ENCODE measurements at places on chromosomes 6 and 20.

- DNase-seq, result no peak
These were observed 290.9 kb upstream of the TSHZ2 start for GRCh38 chr20:52681288-52681687.

- DNase-seq, result no peak
These were observed 2.3 kb upstream of the TOMM34 start for GRCh38 chr20:44962483-44962882.

DNA sequence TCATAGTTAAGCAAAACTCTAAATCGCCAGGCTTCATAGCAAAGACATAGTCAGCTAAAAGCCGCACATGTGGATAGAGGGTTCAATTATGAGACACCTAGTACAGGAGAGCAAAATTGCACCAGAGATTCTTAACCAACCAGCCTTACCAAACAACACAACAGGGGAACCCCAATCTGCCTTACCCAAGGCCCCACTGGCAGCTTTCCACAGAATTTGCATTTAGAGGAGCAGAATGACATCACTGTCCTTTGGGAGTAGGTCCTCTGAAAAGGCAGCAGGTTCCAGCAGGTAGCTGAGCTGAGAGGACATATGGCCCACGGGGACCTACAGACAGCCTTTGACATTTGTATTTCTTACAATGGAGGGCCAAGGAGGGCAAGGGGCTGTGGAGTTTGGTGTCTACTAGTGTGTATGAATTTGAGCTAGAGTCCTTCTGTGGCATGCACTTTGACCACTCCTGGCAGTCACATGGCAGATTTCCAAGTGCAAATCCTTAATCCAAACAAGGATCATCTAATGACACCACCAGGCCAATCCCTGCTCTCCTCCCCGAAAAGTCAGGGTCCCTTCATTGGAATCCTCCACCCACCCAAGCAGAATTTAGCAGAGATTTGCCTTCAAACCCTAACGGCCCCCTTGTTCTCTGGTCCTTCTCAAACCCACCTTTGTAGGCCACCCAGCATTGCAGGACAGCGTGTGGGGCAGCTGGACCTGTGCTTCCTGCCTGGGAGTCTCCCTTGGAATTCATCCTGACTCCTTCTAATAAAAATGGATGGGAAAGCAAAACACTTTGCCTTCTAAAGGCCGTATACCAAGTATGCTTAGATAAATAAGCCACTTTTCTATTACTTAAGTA, 171.2 kb upstream of the SUPT3H start:
- no peak for DNase-seq

- no peak for DNase-seq
These were observed 45.1 kb downstream of the BCAS1 start for GRCh38 chr20:54025251-54025771.

- no peak for DNase-seq
These were observed 482.9 kb downstream of the GRIK2 start for GRCh38 chr6:101876431-101876830.

- no peak for DNase-seq
These were observed 128.6 kb downstream of the SOD2 start for GRCh38 chr6:159564456-159564855.

GRCh38 chr20:59785986-59786795, 147.2 kb downstream of the SYCP2 start:
- DNase-seq, result no peak

GRCh38 chr6:39493174-39493573, 170.7 kb upstream of the KCNK16 start:
- DNase-seq, result no peak

GRCh38 chr6:96834070-96834469, 3.2 kb downstream of the GPR63 start:
- DNase-seq, result no peak

DNA sequence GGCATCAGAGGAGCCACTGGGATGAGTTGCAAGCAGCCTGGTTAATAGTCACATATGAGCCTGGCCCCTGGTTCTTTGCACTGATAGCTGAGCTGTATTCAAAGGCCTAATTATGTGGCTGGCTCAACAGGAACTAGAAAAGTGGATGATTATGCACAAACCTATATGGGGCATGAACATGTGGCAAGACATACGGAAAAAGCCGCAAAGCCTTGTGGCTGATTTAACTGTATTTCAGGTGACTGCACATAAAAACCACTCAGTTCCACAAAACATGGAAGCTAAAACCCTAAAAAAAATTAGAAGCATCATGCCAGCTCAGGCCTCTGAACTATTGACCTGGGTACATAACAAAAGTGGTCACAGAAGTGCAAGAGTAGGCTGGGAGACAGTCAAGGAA, 13.0 kb upstream of the MUC22 start:
- no peak for DNase-seq

DNA sequence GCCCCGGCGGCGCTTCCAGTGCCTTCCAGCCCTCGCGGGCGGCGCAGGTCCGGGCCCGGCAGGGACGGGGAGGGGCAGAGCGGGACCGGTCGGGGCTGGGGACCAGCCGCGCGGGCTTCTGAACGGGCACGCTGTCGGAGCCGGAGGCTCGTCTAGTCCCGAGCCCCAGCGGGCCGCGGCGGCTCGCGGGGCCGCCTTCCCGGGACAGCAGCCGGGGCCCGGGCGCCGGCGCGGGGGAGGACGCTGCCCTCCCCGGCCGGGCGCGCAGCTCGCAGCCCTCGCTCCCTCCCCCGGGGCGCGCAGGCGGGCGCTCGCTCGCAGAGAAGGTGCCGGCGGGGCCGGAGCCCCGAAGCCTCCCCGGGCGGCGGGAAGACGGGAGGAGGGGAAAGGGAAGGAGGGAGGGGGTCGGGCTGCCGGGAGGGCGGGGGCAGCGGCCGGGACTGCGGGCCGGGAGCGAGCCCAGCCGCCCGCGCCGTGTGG, 696 bp upstream of the SIRPA start:
- DNase-seq, result no peak

- no peak for DNase-seq
These were observed 232.9 kb upstream of the SASH1 start for GRCh38 chr6:148109732-148110131.

- no peak for DNase-seq
These were observed 5.7 kb downstream of the QKI start for GRCh38 chr6:163420289-163420614.

DNA sequence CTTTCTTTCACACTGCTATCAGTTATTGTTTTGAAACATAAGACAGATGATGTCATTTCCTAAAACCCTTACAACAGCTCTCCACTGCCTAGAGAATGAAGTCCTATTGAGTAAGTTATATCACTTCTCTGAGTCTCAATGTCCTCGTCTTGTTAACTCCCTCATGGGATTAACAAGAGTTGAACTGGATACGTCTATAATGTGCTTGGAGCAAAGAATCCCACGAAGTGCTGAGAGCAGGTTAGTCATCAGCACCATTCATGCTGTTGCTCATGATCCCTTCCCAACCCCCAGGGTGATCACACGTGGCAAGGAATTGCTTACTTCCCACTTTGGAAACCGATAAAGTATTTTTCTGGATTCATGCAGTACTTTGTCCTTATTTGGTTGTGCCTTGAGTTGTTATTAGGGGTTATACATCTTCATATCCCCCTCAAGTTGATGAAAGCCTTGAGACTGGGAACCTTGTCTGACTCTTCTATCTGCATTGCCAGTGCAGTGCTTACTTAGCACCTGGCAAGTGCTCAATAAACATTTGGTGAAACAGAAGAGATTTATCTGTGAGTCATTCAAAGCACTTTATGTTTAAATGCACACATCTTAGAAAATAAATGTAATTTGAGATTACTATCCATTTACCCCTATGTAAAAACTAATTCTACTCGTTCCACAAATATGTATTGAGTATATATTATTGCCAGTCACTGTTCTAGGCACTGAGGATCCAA, 487.5 kb downstream of the EPM2A start:
- DNase-seq, result no peak

GRCh38 chr6:19525673-19526072, 311.5 kb upstream of the ID4 start:
- no peak for DNase-seq

DNA sequence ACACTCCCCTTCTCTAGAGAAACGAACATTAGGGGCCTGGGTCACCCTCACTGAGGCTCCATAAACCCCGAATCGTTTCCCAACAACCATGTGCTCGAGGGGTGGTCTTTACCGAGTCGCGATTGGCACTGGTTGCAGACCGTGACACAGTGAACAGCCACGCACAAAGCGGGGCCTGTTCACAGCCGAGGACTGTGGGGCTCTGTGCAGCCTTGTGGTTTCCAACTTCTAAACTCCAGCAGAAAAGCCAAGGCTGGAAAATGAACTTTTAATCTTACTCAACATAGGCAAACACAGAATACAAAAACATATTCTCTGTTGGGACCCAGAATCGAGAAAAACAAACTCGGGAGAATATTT, 19.0 kb downstream of the RRBP1 start:
- no peak for DNase-seq

DNA sequence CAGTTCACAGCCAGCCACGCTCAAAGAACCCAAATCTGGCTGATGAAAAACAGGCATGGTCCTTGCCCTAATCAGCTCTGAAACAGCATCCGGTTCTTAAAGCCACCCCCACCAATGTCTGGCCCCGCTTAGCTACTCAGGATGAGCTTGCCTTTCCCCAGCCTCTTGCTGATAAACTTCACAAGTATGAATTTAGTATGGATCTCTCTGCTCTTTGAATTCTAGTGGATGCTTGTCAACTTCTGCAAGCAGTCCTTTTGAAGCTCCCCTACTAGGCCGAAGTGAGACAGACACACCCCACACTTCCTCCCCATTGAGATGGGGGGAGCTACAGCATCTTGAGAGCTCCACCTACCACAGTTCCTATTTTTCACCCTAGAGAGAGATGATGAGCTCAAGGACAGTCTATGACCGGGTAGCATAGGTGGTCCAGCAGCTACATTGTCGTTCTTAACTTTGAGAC, 36.7 kb downstream of the EBF4 start:
- DNase-seq, result no peak

DNA sequence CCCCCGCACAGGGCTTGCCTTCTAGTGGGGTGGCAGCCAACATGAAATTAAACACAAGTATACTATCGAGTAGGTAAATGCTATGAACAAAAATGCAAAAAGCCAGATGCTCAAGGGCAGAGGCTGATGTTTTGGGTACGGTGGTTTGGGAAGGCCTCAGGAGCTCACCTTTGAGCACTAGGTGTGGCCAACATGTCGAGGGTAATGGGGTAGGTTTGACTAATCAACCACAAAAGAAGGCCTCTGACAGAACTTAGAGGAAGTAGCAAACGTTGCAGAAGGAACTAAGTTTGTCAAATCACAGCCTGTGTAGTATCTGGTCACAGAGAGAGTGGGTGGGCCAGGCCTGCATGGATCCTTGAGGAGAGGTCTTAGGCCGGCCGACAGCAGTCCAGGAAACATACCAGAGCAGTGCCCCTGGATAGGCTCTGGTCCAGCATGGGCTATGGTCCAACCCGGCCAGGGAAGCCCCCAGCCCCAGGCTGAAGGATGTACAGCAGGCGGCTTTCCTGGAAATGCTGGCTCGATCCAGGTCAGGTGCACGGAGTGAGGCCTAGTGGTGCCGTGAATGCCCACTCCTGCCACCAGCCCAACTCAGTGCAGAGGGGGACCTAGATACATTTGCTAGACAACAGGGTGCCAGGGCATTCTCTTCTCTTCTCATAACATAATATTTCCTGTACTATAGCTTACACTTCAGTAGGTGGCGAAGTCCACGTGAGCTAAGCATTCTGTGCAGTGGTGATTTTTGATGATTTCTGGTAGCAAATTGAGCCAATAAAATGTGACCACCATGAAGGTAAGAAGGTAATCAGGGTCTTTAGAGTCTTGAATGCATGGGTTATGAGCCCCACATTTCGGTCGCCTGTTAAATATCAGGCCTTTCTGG, 56.3 kb upstream of the CD93 start:
- DNase-seq, result no peak

DNA sequence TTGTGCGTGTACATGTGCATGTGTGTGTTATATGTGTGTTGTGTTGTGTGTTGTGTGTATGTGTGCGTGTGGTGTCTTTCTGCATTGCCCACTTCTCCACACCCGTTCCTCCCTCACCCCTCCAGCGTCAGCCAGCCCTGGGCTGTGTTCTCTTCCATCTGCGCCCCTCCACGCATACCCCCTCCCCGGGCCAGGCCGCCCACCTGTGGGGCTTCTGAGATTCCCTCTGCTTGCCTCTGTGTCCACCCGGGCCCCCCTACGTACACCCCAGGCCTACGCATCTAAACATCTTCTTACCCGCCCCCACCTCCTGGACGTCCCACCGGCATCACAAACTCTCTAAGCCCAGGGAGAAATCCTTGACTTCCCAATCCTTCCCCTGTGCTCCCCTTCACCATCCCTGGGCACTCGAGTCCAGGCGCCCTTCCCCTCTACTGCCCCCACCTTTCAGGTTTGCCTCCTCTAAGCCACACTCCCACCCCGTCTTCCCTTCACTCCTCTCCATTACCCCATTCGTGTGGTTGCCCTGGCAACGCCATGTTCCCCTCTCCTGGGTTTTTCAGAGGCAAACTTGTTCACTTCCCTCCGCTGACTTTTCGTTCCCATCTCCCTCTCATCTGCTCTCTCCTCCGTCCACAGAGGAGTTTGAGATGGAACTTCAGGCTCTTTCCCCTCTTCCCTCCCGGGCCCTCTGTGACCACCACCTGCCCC, 81.7 kb upstream of the NNAT start:
- no peak for DNase-seq

- DNase-seq, result no peak
These were observed 8.2 kb upstream of the TBX18 start for GRCh38 chr6:84772428-84773132.

DNA sequence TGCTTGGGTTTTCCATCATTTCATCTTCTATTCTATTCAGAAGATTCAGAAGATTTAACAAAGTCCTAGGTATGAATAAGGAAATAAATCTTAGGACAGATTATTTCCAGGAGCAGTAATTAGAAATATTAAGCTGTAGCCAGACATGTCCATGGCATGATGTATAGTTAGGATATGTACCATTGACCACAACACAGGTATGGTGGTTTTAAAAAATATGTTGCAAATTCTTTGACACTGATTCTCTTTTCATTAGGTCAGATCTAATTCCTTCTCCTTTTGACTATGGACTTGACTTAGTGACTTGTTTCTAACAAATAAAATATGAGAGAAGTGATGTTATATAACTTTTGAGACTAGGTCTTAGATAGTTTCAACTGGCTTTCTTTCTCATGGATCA, 23.5 kb upstream of the PDE7B start:
- DNase-seq, result no peak

- DNase-seq, result no peak
These were observed 27.6 kb downstream of the RPRD1B start for GRCh38 chr20:38061109-38061508.

DNA sequence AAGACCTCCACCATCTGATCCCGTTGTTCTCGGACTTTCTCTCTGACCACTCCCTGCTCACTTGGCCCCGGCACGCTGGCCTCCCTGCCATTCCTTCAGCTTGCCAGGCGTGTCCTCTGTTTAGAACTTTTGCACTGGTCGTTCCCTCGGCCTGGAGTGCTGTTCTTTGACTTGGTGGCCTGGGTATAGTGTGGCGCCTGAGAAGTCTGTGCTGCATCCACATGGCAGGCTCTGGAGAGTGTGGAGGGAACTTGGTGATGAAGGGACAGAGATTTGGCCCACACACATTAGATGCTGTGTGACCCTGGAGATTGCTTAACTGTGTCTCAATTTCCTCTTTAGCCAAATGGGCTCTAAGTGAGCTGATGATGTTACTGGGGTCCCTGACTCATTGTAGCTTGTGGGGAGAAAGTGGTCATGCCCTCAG, 13.0 kb upstream of the TGM2 start:
- no peak for DNase-seq
